Effector CD8-positive, alpha-beta T cell (primary cell): ENCODE measurements at places on chromosomes 3 and 15.

DNA sequence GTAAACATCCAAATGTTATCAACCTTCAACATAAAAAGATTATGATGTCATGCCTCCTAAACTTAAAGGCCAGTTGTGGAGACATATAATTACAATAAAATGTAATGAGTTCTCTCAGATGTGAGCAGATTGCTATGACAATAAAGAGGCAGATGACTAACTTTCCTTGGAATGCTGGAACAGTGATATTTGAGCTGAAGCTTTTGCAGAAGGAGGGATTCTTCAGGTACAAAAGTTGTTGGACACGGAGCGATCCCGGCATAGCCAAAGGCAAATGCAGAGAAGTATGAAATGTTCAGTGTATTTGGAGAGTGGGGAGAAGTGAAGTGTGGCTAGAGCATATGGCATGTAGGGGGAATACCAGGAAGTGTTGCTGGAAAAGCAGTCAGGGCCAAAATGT is 520.1 kb downstream of the FGF12 start:
- no peak for DNase-seq

- peak; percentile 63 for DNase-seq
These were observed at the start of gene ZNF592 for GRCh38 chr15:84748274-84749110. Gene ZNF592 (plus strand): TSS chr15:84748592. CDS start chr15:84782676, 34,084 bp downstream.

DNA sequence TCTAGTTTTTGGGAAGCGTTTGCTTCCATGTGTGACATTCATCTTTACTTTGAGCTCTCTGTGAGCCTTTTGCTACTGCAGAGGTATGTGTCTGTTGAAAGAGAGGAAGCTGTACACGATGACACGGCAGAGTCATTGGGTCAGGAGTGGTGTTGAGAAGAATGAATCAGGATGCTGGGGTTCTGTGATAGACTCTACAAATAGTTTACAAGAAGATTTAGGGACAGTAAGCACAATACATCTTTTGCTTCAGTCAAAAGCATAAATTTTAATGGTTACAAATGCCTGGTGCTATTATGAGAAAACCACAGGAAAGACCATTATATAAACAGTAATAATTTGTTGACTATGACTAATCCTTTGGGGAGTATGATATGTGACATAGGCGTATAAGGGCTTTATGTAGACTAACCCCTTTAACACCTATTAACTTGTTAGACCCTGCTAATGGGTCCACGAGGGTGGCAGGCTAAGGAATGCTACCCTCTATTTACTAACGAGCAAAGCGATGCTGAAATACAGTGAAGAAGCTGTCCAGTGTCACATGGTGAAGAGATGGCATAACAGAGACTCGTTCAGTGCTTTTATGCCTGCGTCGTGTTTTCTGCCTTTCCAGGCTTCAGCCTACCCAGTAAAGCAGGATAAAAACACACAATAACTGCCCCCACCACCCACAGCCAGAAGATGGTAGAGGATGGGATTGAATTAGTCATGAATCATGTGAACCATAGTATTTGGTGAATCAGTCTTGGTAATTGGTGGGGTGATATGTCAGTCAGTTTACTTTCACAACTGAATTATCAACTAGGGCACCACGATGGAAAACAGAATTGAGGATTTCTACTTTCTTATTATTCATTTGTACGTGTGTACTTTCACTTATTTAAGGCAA is 118.8 kb downstream of the LPP start:
- DNase-seq: no peak

DNA sequence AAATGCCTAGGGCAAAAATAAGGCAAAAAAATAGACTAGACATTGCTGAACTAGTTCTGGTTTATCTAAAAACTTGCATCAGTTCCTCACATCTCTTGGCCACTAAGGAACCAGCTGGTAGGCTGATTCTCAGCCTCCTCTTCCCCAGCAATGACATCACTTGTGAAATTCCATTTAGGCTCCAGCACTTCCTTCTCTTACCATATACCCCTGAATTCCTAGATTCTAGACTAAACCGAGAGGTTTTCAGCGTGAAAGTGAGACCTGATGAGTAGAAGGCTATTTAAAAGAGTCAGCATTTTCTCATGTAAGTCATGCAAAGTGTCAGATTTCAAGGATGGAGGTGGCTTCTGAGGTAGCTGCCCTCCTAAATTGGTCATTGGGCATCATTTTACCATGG is 247.1 kb upstream of the CDIN1 start:
- no peak for DNase-seq

GRCh38 chr3:171565481-171566058 is 105.4 kb upstream of the TNIK start:
- no peak for DNase-seq

DNA sequence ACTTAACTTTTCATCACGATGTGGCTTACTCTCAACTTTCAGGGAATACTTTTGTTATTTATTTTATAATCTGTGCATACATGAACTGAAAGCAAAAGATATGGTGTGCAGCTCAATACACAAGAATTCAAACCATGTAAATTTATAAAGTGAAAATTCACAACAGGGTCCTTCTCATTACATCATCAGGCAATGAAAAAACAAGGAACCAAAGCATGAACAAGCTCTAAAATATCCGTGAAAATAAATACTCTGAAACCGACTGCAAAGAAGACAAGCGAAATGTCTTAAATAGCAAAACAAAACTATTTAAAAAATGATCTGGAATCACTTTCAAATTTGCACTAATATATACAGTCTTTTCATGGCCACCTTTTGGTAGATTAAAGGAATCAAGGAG is 28.9 kb downstream of the GNB5 start:
- DNase-seq: no peak

GRCh38 chr15:98493966-98494511 is 154.3 kb upstream of the IGF1R start:
- DNase-seq: no peak

DNA sequence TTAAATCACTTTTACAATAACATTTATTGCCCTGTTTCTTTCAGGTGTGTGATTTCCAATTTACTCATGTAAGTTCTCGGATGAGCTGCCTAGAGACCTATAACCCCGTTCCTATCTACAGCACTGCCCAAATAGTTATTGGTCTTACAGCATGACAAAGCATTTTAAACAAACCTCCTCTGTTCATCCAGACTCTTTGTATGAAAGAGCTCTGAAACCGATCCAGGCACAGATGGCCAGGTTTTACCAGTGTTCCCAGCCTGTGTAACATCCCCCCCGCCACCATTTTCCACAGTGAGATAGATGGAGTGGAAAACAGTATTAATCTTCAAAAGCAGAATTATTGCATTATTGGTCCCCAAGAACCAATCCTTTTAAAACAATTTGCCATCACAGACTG is 59.0 kb upstream of the SPTSSB start:
- no peak for DNase-seq

DNA sequence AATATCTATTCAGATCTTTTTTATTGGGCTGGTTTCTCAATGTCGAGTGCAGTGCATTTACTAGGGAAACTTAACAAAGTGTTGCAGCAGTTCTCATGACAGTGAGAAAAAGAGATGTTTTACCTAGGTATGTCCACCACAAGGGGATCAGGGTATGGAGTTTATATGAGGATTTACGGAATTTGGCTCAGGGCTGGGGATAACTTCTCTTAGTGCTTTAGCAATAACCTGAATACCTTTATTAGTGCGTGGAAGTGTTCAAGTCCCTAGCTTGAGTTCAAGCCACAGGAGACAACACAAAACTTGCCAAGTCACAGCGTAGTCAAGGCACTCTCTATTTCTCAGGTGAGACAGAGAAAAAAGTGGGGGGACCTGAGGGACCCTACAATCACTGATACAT is 3.9 kb upstream of the CCR3 start:
- no peak for DNase-seq

DNA sequence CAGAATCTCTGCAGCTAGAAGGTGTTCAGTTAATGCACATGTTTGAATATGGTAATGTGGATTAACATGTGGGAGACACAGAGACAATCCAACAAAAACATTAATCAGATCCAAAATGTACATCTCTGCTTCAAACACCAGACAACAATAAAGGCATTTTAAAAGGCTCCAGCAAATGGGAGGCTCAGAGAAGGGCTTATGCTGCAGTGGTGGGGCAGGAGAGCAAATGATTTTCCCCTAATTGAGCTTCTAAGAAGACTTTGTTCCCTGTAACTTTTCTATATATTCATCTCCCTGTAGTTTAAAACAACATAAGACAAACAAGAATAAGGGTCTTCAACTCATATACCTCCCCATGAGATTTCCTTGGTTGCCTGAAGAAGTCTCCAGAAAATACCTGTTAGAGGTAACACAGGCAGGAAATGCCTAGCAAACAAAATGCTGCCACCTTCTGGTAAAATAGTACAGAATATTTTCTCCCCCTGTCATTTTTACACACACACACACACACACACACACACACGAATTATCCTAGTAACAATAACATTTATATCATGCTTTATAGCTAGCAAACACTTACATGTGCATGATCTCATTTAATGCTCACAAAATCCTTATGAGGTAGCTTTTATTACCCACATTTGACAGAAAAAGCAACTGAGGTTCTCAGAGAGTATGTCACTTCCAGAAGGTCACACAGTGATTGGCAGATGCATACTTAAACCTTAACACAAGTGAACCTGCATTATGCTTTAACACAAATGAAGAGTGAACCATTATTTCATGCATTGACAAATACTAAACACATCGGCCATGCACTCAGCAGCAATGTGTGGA is 123.4 kb upstream of the MB21D2 start:
- DNase-seq: no peak

DNA sequence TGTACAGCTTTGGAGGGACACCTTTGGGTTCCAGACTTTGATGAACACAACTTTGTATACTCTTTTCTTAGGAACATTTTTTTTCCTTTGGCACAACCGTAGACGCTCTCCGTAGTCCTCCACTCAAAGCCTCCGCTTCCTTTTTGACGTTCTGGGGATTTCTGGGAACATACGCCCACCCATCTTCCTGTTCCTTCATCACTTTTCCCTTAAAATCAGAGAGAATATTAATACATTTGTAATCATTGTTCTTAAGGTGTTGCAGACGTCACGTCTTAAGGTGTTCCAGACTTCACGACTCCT is 405 bp upstream of the SPG21 start:
- DNase-seq: no peak

DNA sequence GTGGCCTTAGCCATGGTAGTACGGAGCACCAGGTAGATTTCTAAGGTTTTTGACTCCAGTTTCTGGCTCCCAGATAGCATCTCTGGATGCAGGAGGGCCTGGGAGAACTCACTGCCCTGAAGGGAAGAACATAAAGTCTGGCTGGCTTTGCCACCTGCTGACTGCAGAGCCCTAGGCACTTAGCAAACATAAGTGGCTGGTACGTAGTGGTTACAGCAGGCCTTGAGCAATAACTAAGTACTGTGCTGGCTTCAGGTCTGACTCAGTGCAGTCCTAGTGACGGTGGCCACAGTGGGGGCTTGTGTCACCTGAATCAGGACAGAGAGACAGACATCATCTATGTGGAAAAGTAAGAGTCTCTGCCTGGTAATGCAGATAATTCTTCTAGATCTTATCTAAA is 871.1 kb downstream of the PDCD6IP start:
- DNase-seq: no peak

DNA sequence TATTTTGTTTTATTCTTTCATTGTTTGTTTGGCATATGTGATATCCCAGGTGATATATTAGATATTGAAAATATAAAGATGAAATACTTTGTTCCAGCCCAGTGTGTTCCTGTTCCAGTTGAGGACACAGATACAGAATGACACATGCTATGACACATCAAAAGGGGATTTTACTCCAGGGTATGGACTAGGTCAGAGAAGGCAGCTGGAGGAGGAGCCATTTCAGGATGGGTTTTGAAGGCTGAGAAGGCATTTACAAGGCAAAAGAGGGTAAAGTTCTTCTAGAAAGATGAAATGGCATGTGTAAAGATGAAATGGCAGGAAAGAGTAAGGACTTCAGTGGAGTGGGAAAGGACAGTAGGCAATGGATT is 163.8 kb downstream of the ZIC1 start:
- no peak for DNase-seq

DNA sequence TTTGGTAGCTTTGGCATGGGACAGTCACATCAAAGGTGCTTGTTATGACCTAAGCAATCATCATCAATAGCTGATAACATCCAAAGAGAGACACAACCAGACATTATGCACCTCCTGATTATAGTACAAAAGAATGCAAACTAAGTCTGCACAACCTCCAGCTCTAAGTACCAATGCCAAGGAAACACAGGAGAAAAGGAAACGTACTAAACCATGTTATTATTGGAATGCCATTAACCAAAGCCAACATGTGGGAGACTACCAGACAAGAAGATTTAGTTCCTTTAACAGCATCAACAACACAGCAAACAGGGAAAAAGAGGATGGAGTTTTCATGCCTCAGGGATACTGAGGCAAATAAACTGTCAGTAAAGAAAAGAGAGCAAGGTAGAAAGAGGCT is 61.4 kb downstream of the CD47 start:
- no peak for DNase-seq

DNA sequence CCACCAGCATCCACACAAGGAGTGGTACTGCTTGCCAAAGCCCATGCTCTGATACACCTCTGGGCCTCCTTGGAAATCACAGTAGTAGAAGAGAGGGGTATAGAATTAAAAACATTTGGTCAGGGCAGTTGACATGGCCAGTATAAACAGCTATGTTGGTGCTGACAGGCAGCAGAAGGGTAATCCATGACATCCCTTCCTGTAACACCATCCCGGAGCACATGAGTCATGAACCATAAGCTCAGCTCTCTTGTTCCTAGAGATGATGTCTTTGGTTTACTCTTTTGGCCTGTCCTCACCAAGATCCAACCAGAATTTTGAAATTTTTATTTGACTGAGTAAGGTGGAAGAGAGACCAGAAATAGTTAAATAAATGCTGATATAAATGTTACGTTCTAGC is 132.6 kb upstream of the CTDSPL start:
- DNase-seq: no peak

GRCh38 chr15:55958349-55958748 is 35.1 kb downstream of the NEDD4 start:
- DNase-seq: no peak

DNA sequence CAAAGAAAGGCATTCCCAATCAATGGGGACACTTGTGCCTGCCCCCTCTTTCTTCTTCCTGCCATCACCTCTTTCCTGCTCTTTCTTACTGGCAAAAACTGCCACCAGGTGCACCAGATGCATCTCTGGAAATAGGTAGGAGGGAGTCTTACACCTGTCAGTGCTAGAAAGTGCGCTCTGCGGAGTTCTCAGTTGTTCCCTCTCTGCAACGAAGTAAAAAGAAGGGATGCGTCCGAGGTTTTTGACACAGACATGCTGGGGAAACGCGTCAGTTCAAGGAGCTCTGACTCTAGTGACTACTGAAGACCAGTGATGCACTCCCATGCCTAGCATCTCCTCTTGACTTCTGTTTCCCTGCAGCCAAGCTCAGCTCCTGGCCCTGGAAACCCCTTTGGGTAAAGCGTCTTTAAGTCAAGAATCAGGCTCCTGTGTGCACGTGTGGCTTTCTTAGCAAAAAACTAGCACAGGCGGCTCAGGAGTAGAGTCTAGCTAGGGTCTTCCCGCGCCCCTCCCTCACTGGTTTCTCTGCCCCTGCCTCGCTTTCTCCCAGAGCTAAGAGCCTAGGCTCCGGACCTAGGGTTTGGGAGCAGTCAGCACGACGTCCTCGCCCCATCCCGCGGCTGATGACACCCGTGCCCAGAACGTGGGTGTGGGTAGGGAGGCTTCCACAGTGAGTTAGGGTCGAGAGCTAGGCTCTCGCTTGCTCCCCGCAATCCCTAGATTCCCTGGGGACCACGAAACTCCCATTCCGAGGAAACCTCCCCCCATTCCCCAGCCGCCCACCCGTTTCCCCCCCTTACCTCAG is 564 bp upstream of the GRM7 start:
- DNase-seq: no peak

- no peak for DNase-seq
These were observed 170.6 kb upstream of the BHLHE40 start for GRCh38 chr3:4808637-4809036.
